ENCODE measurements at places on chromosomes 12 and 14.
A peak's percentile ranks its signal among the peaks of the same experiment; 100 is the strongest.

DNA sequence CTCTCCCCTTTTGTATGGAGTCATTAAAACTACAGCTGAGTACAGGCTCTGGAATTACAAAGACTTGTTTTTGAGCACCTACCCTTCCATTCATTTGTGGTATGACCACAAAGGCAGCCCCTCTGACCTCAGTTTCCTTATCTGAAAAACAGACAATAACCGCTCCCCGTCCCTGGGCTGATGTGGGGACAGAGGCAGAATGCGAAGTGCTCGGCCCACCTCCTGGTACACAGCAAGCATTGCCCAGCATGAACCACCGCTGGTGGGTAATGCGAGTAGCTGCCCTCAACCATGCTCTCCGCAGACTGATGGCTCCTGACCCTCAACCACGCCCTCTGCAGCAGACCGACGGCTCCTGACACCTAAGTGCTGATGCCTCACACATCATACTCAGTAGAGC is 22.4 kb downstream of the P2RX2 start:
- DNase-seq, result no peak
- no peaks in the 10 kb centered on the region for H3K4me1 ChIP-seq
- H3K4me3 ChIP-seq, result no peak overlapping the region
- no peaks in the 10 kb centered on the region for H3K36me3 ChIP-seq
- no peak overlapping the region for H3K27ac ChIP-seq

GRCh38 chr12:118035190-118036041 is 18.9 kb downstream of the RFC5 start:
- peaks cover 29% of the 10 kb centered on the region for H3K4me1 ChIP-seq
- H3K27ac ChIP-seq, result peak overlapping the region; percentile 66
- H3K27me3 ChIP-seq, result no peaks in the 10 kb centered on the region
- DNase-seq, result peak; percentile 74

- no peaks in the 10 kb centered on the region for H3K4me1 ChIP-seq
- no peaks in the 10 kb centered on the region for H3K27me3 ChIP-seq
- H3K4me3 ChIP-seq, result no peak overlapping the region
- DNase-seq, result peak; percentile 41
These were observed 26.0 kb downstream of the TMBIM6 start for GRCh38 chr12:49767333-49767732.

GRCh38 chr14:71730471-71730870 is 201.8 kb upstream of the RGS6 start:
- H3K36me3 ChIP-seq, result peaks cover 21% of the 10 kb centered on the region
- peak overlapping the region; percentile 43 for H3K27ac ChIP-seq
- H3K4me3 ChIP-seq, result no peak overlapping the region
- DNase-seq, result peak; percentile 65
- no peaks in the 10 kb centered on the region for H3K27me3 ChIP-seq
- peaks cover 39% of the 10 kb centered on the region for H3K4me1 ChIP-seq

DNA sequence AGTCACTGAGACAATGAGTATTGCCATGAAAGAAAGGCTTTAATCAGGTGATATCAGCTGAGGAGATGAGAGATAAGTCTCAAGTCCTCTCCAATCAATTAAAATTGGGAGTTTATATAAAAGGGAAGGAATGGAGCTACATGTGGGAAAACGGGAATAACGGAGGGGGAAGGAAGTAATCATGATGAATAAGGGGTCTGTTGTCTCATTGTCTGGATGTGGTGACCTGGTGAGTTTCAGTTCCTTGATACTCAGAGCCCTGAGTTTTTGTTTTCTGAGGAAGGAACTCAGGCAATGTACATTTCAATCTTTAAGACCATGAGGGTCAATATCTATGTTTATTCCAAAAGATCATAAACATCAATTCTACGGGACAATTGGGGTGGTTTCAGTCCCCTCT is 198.8 kb downstream of the KITLG start:
- no peak overlapping the region for H3K27ac ChIP-seq
- H3K36me3 ChIP-seq, result peaks cover 60% of the 10 kb centered on the region
- peaks cover 3% of the 10 kb centered on the region for H3K4me1 ChIP-seq
- no peak for DNase-seq
- H3K4me3 ChIP-seq, result no peak overlapping the region

DNA sequence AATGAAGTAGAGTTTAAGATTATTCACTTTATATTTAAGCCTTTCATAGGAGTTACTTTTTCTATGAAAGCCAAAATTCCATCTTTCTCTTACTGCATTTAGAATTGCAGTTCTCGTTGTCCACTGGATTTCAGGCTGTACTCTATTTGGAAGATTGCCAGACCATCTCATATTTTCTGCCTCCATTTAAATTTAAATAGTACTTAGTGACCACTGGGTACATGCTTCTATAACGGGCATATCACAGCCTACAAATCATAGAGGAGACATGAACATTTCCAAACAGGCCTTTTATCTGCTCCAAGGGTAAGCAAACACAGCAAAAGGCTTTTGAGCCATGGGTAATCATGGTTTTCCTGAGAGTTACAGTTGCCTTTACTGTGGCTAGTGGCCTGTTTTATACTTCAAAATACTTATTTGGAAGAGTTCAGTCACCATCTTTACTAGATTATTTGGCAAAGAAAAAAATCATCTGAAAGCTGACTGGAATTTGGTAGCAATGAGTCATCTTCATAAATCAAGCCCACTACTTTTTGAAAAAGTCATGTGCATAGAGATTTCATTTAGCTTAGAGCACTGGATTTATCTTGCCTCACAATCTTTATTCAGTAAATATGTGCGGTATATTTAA is 15.7 kb downstream of the ANO6 start:
- H3K4me3 ChIP-seq, result peak overlapping the region; percentile 15
- peaks cover 52% of the 10 kb centered on the region for H3K4me1 ChIP-seq
- peak overlapping the region; percentile 99 for H3K27ac ChIP-seq
- no peaks in the 10 kb centered on the region for H3K36me3 ChIP-seq

- peaks cover 10% of the 10 kb centered on the region for H3K27me3 ChIP-seq
- H3K36me3 ChIP-seq, result no peaks in the 10 kb centered on the region
- peaks cover 56% of the 10 kb centered on the region for H3K4me1 ChIP-seq
- H3K4me3 ChIP-seq, result peak overlapping the region; percentile 14
- peak; percentile 27 for DNase-seq
These were observed 116.5 kb downstream of the PLXNC1 start for GRCh38 chr12:94264736-94265485.

GRCh38 chr14:83485591-83485990 is 1951.9 kb upstream of the SEL1L start:
- H3K4me1 ChIP-seq, result 0 out of 2 replicates have a peak, but pooled peaks cover 3% of the 10 kb centered on the region

DNA sequence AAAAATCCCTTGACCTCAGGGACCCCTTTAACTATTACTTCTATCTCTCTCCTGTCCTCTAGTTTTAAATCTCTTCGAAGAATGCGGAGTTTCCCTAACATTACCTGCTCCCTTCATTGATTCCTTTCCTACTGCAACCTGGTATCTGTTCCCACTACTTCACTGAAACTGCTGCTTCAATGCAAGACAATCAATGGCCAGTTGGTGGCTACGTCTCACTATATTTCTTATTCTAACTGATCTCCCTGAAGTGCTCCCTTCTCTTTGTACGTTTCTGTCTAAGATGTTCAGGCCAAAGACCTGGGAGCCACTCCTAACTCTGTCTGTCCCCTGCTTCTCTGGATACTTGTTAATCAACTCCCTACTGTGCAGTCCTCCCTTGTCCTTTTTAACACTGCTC is 10.3 kb upstream of the KCNA1 start:
- no peaks in the 10 kb centered on the region for H3K36me3 ChIP-seq
- H3K4me3 ChIP-seq, result no peak overlapping the region
- DNase-seq, result no peak
- no peak overlapping the region for H3K27ac ChIP-seq

- DNase-seq, result no peak
- no peak overlapping the region for H3K27ac ChIP-seq
- H3K36me3 ChIP-seq, result no peaks in the 10 kb centered on the region
- 0 out of 2 replicates have a peak, but pooled peaks cover 3% of the 10 kb centered on the region for H3K27me3 ChIP-seq
- no peak overlapping the region for H3K4me3 ChIP-seq
These were observed 340.3 kb upstream of the PDE3A start for GRCh38 chr12:20028033-20028432.

DNA sequence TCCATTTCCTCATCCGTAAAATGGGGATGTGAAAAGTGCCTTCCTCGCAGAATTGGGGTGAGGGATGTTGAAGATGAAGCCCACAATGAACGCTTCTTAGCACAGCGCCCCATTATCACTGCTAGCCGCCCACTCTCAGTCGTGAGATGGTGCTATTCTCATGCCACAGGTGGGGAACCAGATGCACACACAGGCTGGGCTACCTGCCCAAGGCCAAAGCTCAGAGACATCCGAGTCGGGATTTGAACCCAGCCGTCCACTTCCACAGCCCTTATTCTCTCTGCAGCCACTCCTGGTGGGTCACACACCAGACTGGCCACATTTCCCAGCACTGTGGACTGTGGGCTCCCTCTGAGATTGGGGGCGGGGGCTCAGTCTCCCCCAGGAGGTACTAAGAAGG is 55.8 kb downstream of the BCL11B start:
- peaks cover 7% of the 10 kb centered on the region for H3K27me3 ChIP-seq
- no peak overlapping the region for H3K27ac ChIP-seq
- no peaks in the 10 kb centered on the region for H3K4me1 ChIP-seq
- no peak overlapping the region for H3K4me3 ChIP-seq

- no peak overlapping the region for H3K4me3 ChIP-seq
- no peak overlapping the region for H3K27ac ChIP-seq
- no peaks in the 10 kb centered on the region for H3K36me3 ChIP-seq
- H3K27me3 ChIP-seq, result no peaks in the 10 kb centered on the region
- H3K4me1 ChIP-seq, result no peaks in the 10 kb centered on the region
- no peak for DNase-seq
These were observed 1293.7 kb upstream of the FLRT2 start for GRCh38 chr14:84236290-84236689.

GRCh38 chr12:11202811-11203210 is 16.1 kb upstream of the TAS2R42 start:
- no peaks in the 10 kb centered on the region for H3K4me1 ChIP-seq
- no peaks in the 10 kb centered on the region for H3K36me3 ChIP-seq
- no peak overlapping the region for H3K4me3 ChIP-seq
- no peak overlapping the region for H3K27ac ChIP-seq

- peaks cover 3% of the 10 kb centered on the region for H3K36me3 ChIP-seq
- H3K4me3 ChIP-seq, result no peak overlapping the region
- no peaks in the 10 kb centered on the region for H3K27me3 ChIP-seq
These were observed 169.5 kb downstream of the FBXL14 start for GRCh38 chr12:1424674-1425395.

GRCh38 chr14:85241022-85241855 is 288.7 kb upstream of the FLRT2 start:
- H3K4me1 ChIP-seq, result peaks cover 8% of the 10 kb centered on the region
- no peaks in the 10 kb centered on the region for H3K36me3 ChIP-seq
- DNase-seq, result no peak
- no peak overlapping the region for H3K27ac ChIP-seq
- no peak overlapping the region for H3K4me3 ChIP-seq

DNA sequence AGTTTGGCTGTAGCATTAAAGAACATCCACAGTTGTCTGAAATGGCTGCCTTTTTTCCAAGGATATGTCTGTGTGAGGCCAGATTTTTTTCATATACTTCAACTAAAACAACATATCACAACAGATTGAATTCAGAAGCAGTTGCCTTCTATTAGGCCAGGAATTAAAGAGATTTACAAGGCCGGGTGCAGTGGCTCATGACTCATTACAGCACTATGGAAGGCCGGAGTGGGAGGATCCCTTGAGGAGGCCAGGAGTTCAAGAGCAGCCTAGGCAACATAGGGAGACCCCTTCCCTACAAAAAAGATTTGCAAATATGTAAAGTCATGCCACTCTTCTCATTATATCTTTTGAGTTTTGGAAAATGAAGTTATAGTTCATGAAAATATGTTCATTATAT is 108.6 kb downstream of the KTN1 start:
- peaks cover 15% of the 10 kb centered on the region for H3K36me3 ChIP-seq
- H3K27me3 ChIP-seq, result no peaks in the 10 kb centered on the region
- H3K27ac ChIP-seq, result no peak overlapping the region
- no peak for DNase-seq
- H3K4me3 ChIP-seq, result no peak overlapping the region

DNA sequence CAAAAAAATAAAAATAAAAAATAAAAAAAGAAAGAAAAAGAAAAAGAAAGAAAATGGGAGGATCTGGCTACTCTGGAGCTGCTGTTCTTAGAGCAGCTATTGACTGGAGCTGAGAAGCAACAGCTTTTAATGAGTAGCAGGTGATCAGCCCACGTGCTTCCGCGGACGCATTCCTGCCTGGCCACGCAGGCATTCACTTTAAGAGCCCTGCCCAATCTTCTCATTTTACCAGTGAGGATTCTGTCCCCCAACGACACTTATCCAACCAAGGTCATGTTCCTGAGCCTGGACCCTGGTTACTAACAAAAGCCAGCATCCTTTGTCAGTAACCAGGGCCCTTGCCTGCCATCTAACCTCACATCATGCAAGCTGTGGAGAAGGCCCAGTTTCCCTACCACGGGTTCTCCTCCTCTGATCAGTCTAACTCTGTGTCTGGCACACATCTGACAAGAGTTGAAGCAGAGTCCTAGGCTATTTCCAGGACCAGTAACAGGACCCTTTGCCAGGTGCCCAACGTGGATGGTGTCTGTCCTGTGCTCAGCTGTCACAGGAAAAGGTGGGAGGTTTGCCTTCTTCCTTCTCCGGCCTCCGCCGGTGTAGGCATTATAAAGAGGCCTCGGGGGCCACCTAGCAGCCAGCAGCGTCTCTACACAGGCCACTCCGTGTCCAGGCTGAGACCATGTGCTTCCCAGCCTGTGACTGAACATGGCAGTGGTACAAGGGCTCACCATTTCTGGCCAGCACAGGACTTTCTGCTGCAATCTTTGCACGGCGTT is 60.9 kb upstream of the GPATCH2L start:
- H3K36me3 ChIP-seq, result no peaks in the 10 kb centered on the region
- H3K27me3 ChIP-seq, result no peaks in the 10 kb centered on the region
- H3K4me3 ChIP-seq, result no peak overlapping the region
- no peak overlapping the region for H3K27ac ChIP-seq
- no peaks in the 10 kb centered on the region for H3K4me1 ChIP-seq

DNA sequence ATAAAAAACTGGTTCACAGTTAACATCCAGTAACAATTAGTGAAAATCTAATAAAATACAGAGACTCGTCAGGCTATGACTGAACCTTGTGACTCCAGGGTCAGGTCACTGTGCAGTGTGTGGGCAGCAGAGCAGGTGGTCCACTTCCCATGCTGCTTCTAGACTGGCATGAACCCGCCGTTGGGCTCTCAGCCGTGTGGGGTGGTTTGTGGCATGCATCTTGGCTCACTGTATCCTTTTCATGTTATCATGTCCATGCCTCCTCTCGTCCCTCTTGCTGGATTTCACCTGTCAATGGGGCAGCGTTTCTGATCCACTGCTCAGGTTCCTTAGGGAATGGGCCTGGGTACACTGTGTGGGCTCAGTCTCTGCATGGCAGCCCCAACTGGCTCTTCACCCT is 57.3 kb downstream of the EP400 start:
- H3K36me3 ChIP-seq, result peaks cover 33% of the 10 kb centered on the region
- no peak for DNase-seq
- H3K27me3 ChIP-seq, result no peaks in the 10 kb centered on the region
- H3K4me1 ChIP-seq, result peaks cover 18% of the 10 kb centered on the region

- peak; percentile 77 for DNase-seq
- no peaks in the 10 kb centered on the region for H3K27me3 ChIP-seq
- no peaks in the 10 kb centered on the region for H3K36me3 ChIP-seq
- H3K4me3 ChIP-seq, result no peak overlapping the region
- no peak overlapping the region for H3K27ac ChIP-seq
These were observed 333.9 kb upstream of the LMO3 start for GRCh38 chr12:16939871-16940306.
